NCI-H2107 (cell line): ENCODE measurements at places on chromosomes 1 and 21.

DNA sequence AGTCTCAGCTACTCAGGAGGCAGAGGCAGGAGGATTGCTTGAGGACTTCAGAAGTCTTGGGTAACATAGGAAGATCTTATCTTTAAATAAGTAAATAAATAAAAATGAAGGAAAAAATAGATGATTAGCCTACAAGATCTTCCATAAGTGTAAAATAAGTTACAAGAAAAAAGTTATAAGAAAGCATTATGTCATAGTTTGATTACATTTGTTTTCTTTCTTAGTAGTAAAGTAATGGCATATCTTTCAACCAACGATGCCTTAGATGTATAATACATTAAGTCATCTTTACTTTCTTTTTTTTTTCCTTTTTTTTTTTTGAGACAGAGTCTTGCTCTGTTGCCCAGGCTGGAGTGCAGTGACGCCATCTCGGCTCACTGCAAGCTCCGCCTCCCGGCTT is 46.5 kb downstream of the SNRPE start:
- no peak for DNase-seq

- no peak for DNase-seq
Measured at GRCh38 chr1:167546935-167547334, 6.6 kb downstream of the CREG1 start.

- DNase-seq, result no peak
Measured at GRCh38 chr1:76390456-76390855, 315.9 kb downstream of the ST6GALNAC3 start.

DNA sequence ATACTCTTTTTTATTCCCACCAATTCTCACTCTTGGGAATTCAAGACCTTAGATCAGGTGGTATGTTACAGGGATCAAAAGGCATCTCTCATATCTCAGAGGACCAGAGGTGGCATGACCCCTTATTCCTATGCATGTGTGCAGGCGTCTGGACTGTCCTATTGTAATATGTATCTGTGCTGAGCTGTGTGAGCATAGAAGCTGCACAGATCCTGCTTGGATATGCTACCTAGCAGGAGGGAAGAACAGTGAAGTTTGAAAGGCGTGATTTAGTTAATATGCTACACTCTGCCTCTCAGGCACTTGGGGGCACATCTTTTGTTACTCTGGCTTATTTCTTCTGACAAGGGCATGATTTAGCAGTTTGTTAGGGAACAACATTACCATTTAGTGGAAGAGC is 86.7 kb upstream of the ZRANB2 start:
- DNase-seq, result no peak

GRCh38 chr1:2141025-2141424 is 53.5 kb downstream of the FAAP20 start:
- no peak for DNase-seq
